ENCODE measurements at places on chromosomes 16 and 17.

GRCh38 chr17:57561072-57561861 lies 183.8 kb downstream of the CCDC182 start:
- DNase-seq: no peak

GRCh38 chr17:72474719-72475477 lies 354.1 kb downstream of the SOX9 start:
- no peak for DNase-seq

GRCh38 chr16:61890386-61890785 lies 145.9 kb downstream of the CDH8 start:
- DNase-seq: no peak

GRCh38 chr16:27189335-27189972 lies 13.9 kb upstream of the KDM8 start:
- DNase-seq: no peak

- DNase-seq: no peak
These were observed 4.8 kb downstream of the IL4R start for GRCh38 chr16:27318392-27319256.

DNA sequence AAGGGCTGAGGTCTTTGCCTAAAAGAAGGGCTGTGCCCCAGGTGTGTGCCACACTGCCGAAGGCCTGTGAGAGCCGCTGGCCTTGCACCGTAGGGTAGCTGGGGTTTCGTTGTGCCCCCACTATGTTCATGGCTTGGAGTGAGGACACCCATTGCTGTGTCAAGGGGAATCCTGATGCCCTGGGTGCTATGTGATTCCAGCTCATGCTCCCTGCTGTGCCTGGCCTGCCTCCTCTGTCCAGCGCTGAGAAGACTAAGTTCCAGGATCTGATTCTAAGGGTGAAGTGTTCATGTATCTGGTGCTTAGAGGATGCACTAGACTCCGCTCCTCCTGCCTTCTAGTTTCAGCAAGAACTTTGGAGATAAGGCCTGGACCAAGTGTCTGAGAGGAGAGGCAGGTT lies 47.4 kb downstream of the SREBF1 start:
- DNase-seq: no peak

- no peak for DNase-seq
These were observed 46.5 kb downstream of the IRX5 start for GRCh38 chr16:54977211-54977610.

DNA sequence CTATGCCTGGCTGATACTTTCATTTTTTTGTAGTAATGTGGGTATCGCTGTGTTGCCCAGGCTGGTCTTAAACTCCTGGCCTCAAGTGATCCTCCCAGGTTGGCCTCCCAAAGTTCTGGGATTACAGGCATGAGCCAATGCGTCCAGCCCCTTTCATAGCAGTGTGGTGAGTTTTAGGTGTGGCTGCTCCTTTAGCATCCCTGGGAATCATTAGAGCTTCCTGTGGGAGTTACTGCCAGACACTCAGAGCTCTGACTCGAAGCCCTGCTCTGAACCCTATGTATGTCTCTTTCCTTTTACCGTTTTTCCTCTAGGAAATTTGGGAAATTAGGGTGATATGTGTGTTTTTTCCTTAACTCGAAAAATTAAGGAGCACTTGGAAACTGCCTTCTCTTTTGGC lies 44.5 kb downstream of the NDE1 start:
- DNase-seq: no peak

DNA sequence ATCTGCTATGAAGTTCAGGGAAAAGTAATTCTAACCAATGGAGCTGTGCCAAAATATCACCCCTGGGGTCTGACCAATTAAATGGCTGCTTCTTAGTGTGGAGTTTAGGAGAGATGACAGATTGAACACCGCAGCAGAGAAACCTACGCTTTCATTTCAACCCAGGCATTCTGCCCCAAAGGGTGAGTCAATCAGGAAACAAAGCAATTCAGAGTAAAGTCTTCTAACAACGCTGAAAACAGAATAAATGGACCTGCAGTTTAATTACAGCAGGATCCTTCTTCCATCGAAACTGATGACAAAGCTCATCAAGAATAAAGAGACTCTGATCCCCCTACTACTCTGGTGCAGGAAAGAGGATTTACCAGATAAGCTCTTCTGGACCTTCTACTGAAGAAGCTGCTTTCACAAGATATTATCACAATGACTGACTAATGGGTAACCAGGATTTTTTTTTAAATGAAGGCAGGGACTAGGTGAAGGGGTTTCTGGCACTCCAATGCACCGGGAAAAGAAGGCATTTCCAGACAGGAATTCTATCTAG lies 16.7 kb downstream of the RFFL start:
- DNase-seq: peak; percentile 10

DNA sequence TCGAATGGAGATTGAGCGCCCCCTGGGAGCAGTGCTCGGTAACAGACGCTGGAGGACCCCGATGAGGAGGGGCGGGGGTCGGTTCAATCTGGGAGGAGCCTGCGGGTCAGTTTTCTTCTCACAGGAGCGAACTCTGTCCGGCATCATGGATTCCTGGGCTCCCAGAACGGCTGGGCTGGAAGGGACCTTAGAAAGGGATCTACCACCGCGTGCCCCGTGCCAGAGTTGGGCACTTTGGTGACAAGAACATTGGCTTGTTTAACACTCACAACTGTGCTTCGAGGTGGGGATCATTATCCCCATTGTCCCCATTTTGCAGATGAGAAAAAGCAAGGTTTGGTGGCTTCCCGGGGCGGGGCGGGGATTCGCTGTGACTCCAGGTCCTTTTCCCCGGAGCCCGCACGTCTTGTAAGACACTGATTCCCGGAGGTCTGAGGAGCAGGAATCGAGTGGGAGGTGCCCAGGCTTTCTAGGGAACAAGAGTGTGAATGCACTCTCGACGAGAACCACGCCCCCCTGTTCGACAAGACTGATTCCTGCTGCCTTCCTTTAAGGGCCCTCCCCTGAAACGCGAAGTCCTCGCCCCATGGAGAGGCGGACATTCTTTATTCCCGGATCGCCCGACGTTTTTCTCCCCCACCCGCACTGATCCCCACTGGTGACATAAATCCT lies 1.5 kb upstream of the FBXL19 start:
- peak; percentile 69 for DNase-seq

GRCh38 chr16:73480381-73480780 lies 432.5 kb upstream of the ZFHX3 start:
- no peak for DNase-seq

DNA sequence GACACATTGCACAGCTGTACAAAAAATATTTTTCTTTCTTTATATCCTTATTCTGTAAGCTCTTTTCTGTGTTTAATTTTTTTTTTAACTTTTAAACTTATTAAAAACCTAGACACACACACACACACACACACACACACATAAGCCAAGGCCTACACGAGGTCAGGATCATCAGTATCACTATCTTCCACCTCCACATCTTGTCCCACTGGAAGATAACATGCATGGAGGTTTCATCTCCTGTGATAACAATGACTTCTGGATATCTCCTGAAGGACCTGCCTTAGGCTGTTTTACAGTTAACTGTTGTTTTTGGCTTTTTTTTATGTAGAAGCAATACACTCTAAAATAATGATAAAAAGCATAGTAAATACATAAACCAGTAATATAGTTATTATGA lies 71.2 kb downstream of the TNRC6C start:
- DNase-seq: no peak

DNA sequence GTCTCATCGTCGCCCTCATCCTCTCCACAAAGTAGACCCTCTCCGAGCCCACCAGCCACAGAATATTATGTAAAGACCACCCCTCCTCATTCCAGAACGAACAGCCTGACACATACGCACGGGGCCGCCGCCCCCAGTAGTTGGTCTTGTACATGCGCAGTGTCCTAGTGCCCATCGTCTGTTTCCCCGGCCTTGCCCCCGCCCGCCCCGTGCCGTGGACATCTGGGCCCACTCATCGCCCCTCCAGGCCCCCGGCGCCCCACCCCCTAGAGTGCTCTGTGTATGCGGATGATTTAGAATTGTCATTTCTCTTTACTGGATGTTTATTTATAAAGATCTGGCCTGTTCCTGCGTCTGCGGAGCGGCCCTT lies 475 bp upstream of the AMDHD2 start:
- no peak for DNase-seq

- DNase-seq: no peak
These were observed 181.7 kb downstream of the WWOX start for GRCh38 chr16:78281115-78281514.

DNA sequence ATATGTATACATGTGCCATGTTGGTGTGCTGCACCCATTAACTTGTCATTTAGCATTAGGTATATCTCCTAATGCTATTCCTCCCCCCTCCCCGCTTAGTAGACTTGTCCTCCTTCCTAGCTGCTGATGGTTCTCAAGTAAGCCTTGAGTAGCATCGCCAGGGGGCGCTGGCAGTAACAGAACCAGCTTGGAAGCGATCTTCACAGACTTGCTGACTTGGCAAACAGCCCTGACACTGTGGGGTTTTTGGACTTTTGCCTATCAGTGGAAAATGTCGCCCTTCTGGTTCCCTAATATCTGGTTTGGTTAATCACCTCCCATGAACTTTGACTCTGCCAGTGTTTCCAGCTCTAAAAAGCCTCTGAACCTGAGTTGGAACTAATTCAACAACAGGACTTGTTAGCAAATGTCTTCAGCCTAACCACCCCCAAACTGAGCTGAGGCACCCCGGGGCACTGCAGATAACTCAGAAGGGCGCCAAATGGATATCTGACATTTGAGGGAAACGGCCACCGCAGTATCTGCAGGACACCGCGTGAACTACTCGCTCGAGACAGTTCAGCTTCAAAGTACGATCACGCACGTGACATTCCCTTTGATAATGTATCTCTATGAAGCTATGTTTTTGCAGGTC lies 15.4 kb upstream of the SPATA32 start:
- DNase-seq: peak; percentile 70

DNA sequence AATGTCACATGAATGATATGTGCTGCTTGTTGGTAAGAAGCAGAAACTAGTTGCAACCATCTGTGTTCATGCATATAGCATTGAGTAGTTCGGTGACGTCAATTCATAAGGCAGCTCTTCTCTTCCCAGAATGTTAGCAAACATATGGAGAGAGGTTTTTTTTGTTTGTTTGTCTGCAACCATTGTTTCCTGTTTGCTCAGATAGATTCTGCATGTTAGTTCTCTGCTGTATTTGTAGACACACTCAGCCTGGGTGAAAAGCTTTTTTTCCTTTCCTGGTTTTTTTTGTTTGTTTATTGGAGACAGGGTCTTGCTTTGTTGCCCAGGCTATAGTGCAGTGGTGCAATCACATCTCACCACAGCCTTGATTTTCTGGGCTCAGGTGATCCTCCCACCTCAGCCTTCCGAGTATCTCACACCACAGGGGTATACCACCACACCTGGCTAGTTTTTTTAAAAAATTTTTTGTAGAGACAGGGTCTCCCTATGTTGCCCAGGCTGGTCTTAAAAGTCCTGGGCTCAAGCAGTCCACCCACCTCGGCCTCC lies 16.7 kb downstream of the WSB1 start:
- no peak for DNase-seq

DNA sequence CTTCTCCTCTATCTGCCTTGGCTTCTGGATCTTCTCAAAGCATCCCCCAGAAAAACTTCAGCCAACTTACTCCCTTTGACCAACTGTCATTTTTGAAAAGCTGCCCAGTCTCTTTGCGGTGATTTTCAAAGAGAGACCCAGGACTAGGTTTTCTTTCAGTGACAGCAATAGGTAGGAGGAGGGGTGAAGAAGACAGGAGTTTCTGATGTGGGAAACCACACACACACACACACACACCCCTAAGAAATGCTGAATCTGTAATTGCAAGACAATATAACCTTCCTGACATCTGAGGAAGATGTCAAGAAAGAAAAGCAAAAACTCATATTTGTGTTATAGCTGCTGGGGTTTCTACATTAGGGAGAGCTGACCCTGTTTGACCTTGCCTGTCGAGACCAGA lies 5.2 kb downstream of the FAM20A start:
- no peak for DNase-seq

DNA sequence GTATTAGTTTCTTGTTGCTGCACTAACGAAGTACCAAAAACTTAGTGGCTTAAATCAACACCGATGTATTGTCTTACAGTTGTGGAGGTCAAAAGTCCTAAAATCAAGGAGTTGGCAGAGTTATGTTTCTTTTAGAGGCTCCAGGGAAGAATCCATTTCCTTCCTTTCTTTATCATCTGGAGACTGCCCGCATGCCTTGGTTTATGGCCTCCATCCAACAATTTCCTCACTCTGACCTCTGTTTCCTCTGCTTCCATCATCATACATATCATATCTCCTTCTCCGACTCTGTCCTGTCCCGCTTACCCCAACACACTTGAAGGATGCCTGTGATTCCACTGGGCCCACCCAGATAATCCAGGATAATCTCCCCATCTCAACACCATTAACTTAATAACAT lies 627.8 kb downstream of the KCNJ2 start:
- DNase-seq: no peak

- no peak for DNase-seq
These were observed 228.8 kb downstream of the SLC39A11 start for GRCh38 chr17:72863526-72864211.

GRCh38 chr16:27232061-27232900 lies 29.0 kb downstream of the KDM8 start:
- no peak for DNase-seq

GRCh38 chr16:72844225-72844920 lies 203.6 kb downstream of the ZFHX3 start:
- no peak for DNase-seq

- no peak for DNase-seq
These were observed 84.2 kb downstream of the C17orf58 start for GRCh38 chr17:67912088-67912487.

- DNase-seq: no peak
These were observed 40.3 kb upstream of the ERN1 start for GRCh38 chr17:64170286-64170685.

DNA sequence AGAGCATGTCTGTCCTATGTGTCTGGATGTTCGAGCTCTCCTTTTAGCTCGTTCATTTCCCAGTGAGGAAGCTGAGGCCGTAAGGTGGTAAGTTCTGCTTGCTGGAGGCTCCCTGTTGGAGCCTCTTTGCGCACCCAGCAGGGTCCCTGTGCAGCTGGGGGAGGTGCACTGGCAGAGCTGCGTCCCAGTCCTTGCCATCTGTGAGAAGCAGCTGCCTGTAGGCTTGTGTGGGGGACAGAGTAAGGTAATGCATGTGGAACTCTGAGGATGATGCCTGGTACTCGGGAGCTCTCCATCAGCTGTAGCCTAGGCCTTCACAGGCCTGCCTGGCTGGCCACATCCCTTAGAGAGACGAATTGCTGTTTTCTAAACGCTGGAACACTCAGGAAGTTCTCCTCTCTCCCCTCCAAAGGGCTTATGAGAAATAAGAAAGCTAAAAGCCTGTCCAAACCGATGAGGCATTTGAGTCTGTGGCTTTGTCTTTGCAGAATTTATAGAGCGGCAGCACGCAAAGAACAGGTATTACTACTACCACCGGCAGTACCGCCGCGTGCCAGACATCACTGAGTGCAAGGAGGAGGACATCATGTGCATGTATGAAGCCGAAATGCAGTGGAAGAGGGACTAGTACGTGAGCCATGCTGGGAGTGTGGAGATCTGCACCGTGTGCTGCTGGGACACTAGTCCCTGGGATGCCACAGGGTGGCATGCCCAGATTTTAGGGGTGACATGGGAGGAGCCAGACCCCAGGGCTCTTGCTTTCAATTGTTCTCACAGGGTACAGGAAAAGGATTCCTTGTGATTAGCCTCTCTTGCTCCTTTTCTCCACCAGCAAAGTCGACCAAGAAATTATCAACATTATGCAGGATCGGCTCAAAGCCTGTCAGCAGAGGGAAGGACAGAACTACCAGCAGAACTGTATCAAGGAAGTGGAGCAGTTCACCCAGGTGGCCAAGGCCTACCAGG lies 1.6 kb downstream of the NDUFB10 start:
- peak; percentile 10 for DNase-seq
